T-helper 2 cell (primary cell): ENCODE measurements at places on chromosomes 2 and 18.

DNA sequence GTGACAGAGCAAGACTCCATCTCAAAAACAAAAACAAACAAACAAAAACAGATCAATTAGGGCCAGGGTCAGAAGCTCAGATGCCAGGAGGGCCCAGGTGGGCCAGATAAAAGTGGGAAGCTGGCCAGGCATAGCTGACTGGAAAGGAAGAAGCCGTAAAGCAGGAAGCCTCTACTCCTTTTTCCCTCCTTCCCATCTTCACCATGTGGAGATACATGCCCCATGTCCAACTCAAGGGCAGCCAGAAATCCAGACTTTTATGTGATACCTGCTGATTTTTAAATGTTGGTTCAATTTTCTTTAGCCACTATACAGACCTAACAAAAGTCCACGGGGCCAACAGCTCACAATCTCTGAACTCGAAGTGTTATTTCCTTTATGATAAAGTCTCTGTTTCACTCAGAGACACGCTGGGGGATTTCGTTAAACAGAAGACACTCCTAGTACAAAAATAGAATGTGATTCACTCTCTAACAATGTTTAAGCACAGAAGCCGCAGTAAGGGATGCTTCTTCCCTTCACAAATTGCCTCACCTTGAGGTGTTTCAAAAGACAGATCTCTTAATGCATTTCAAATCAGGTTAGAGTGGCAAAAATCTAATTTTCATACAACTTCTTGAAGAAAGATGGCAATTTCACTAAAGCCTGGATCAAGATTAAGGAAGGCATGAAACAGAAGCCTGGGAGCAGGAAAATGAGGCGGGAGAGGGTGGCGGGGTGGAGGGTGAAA is 14.0 kb downstream of the TMEM247 start:
- DNase-seq, result no peak

GRCh38 chr2:231034291-231034882 is 2.9 kb upstream of the C2orf72 start:
- no peak for DNase-seq

GRCh38 chr18:78228974-78229373 is 750.6 kb upstream of the SALL3 start:
- no peak for DNase-seq

DNA sequence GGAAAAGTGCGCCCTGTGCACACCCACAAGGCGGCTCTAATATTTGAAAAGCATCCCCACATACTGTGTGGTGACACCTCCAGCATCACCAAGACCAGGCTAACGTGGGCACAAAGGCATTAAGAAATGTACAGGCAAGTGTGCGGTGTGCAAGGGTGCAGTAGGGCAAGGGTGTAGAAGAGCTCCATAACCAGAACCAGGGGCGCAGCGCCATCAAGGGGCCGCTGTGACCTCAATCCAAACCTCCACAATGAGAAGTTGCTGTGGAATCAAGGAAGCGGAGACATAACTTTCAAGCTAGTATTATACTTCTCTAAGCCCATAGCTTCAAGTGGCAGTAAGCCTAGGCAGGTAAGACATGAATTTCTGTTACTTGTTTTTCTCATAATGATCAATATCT is 13.0 kb downstream of the L3MBTL4 start:
- peak; percentile 3 for DNase-seq

- DNase-seq, result peak; percentile 3
Observed at GRCh38 chr2:96320728-96321622, 4.1 kb upstream of the ITPRIPL1 start.

DNA sequence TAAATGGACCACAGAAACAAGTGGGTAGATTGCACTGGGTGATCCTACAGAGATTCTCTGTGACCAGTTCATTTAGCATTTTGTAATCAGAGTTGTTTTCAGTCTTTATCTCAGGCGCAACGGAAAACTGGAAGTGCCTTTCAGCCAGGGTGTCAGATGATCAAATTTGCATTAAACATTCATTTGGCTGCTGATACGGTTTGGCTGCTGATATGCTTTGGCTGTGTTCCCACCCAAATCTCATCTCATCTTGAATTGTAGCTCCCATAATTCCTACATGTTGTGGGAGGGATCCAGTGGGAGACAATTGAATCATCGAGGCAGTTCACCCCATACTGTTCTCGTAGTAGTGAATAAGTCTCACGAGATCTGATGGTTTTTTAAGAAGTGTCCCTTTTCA is 1396.1 kb upstream of the TMEFF2 start:
- DNase-seq, result no peak

GRCh38 chr2:112701052-112701451 is 19.8 kb upstream of the NT5DC4 start:
- DNase-seq, result no peak

- DNase-seq, result no peak
Observed at GRCh38 chr2:235384624-235385023, 109.2 kb upstream of the AGAP1 start.

DNA sequence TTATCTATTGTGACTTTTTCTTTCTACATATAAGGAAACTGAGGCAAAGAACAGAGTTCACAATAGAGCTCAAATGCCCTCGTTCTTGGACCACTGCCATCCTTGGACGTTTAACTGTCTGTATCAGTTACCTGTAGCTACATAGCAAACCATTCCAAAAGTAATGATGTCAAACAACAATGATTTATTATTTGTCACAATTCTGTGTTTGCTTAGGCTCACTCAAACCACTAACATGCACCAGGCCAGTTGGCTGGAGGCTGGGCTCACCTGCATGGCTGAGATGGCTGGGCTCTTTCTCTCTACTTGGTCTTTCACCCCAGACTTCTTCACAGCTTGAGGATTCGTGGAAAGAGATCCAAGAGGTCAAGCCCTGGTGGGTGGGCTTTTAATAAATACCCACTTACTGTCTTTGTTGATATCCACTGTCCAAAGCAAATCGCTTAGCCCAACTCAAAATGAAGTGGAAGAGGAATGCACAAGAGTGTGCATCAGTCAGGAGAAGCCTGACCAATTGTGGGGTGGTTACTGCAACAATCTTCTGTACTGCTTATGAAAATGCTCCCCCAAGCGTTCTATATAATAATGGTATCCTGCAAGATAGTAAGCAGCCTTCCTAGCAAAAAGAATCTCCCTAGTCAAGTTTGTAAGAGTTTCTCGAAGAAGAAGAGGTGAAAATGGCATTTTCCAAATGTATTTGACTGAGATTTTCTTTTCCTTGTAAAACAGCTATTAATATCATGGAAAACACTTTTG is 163.5 kb upstream of the NT5C1B start:
- DNase-seq, result no peak

GRCh38 chr2:287471-287885 is 413 bp downstream of the ALKAL2 start:
- no peak for DNase-seq

DNA sequence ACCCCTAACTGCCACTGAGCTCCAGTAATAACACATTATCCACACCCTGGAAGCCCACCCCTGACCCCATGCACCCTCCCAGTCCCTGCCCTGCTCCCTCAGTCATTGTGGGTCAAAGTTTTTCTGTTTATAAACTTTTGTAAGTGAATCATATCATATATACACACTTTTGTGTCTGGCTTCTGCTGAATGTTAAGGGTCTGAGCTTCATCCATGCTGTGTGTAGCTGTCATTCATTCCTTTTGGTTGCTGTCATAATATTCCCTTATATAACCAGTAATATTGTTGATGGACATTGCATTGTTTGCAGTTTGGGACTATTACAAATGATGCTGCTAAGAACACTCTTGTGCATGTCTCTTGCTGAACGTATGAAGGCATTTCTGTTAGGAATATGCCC is 14.5 kb downstream of the CNNM4 start:
- DNase-seq, result no peak

- no peak for DNase-seq
Observed at GRCh38 chr2:237653776-237654558, 26.6 kb downstream of the LRRFIP1 start.

DNA sequence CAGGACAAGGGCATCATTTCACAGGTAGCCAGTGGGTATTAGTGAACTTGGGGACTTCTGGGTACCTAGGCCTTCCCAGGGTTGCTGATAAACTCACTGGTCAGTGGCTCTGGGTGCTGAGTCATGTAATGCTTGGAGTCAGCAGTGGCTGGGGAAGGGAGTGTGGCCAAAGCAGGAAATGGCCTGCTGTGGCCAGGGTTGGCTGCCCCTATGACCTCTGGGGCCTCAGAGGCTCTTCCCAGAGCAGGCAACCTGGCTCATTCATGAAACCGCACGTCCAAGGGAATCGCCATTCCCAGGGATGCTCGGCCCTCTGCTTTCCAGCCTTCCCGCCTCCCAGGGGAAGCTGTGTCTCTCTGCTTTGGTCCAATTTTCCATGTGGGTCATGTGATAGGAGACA is 294.9 kb downstream of the DYSF start:
- DNase-seq, result no peak

- no peak for DNase-seq
Observed at GRCh38 chr2:17413036-17413435, 105.2 kb downstream of the RAD51AP2 start.

DNA sequence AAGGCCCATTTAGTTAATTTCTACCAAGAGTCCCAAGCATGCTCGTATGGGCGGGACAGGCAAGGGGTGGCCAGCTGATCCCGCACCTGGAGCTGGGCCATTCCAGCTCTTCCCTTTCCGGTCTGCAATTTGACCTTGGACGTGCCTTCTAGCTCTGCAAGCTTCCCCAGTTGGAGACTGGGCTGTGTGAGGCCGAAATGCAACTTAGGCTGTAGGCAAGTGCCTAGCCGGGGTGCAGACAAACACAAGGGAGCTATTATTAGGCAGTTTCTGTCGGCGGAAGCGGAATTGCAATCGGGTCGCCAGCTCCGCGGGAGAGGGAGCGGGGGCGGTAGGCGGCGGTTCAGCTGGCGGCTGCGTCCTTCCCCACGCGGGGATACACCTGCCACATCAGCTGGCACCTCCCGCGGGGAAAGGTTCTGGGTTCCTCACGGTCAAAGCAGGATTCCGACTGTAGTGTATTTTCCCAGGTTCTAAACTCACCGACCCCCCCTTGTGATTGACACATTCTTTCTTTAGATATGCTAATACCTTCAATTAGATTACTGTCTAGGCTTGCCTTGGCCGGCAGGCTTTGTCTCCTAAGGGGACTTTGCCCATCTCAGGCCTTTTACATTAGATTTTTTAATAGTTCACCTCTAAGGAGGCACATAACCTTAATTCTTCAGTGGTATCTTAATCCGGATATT is 17.1 kb upstream of the ZNF532 start:
- no peak for DNase-seq

DNA sequence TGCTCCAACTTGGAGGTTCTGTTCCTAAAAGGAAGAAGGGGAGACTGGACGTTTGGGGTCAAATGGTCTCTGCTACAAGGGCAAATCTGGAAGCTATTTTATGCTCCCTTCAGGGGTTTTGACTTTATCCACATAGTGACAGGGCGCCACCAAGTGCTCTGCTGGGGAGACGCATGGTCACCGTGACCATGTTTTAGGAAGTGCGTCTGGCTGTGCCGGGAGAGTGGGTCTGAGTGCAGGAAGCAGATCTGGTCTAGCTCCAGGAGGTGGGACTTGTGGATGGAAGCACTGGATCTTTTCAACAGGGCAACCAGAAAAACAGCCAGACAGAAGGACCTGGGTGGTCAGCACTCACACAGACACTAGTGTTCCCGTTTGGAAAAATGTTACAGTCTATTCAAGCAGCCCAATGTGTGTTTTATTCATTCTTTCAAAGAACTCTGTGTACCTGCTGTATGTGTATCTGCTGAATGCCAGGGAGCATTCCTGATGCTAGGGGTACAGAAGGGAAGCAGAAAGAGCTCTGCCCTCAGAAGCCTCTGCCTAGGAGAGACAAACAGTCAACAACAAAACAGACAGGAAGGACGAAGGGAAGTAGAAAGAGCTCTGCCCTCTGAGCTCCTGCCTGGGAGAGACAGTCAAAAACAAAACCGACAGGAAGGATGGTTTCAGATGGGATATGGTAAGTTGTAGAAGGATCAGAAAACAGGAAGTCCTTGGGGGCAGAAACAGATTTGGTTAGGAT is 14.3 kb downstream of the IMPA2 start:
- peak; percentile 24 for DNase-seq

- DNase-seq, result no peak
Observed at GRCh38 chr2:120538691-120539423, 192.9 kb downstream of the INHBB start.

- DNase-seq, result no peak
Observed at GRCh38 chr18:23872701-23873550, 141.6 kb upstream of the TTC39C start.

GRCh38 chr18:49072940-49073339 is 122.2 kb upstream of the SMAD7 start:
- DNase-seq, result peak; percentile 51

GRCh38 chr18:71942433-71942832 is 601.7 kb downstream of the CBLN2 start:
- no peak for DNase-seq

DNA sequence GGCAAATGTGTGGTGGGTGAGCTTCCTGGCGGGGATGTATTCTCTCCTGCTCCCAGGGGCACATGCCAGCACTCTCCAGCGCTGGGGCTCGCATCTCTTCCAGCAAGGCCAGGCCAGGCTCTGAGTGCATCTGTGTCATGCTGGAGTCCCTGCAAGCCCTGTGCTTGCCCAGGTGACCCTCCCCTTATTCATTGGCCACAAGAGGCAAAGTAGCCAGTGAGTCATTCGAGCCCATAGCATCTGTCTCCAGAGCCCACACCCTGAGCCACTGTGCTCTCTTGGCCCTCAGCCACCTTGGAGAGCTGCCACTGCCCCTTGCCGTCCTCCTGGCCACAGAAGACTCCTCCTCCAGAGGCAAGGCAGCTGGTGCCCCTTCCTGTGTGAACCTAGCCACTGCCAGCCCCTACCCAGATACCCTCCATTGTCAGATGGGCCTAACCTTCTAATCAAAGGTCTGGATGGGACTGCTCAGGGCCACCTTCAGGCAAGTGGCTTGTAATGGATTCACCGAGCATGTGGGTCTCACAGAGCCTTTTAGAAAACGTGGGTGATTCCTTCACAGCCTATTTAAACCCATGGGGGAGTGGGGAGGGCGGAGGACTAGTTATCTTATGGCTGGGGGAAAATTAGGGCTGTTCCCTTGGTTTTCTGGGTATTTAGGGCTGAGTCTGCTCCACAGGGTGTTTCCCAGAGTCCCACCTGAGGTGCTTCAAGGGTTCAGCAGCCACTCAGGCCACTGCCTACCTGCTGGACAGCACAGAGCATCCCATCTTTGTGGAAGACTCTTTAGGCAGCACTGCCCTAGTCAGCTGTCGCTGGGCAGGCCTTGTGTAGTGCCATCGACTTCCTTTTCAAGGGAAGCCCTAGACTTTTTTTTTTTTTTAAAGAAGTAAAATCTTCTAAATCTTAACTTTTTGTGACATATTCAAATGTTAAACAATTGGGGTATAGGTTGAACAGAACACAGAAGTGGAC is 137.4 kb downstream of the ACOXL start:
- no peak for DNase-seq

DNA sequence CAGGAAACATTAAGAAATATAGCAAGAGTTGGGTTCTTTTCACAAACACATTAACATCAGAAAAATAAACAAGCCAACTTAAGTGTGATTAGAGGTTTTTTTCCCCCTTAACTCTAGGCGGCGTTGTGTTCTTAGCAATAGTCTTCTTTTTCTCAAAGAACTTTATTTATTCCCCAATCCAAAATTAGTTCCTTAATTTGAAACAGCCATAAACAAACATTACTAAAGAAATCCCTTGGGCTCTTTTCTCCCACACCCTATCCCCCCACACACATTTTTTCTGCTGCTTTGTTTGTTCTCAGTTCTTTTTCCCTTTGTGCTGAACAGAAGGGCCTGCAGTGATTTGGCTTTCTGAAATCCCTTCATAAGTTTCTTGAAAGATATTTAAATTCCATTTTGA is 13.2 kb upstream of the MYO1B start:
- DNase-seq, result no peak
